ENCODE measurements at places on chromosomes 13 and 19.

DNA sequence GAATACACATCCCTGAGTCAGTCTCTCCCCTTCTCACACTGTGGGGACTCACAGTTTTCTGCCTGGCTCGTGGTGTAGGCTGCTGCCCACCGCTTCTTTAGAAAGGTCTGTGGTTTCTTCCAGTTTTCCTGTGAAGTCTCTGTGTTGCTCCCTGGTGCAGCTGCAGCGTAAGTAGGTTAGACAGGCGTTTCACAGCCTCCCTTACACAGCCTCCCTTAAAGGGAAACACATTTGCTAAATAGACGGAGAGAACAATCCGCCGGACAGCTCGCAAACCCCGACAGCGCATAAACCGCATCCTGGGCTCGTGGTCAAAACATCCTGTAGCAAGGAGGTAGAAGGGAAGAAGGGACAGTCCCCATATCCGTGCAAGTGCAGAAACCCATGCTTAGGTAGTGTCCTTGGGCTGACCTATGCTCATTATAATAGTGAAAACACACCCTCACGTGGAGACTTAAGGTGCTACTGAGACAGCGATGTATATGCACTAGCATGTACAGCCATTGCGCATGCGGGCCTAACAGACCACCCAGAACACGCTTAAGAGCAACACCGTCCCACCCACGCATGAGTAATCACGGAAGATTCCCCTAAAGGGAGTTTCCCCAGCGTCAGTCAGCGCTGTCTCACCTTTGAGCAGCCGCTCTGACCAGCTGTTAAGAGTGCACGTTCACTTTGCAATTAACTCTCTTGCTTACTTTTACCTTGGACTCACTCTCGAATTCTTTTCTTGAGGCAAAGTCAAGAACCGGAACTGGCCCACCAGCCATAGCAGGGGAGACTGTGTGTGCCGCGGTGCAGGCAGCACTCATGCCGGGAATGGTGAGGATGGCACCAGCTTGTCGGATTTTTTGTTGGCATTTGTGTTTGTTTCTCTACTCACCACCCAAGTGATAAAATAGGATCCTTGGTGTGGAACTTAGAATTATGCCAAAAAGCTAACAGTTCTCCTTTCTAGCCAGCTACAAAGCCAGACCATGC is 16.6 kb downstream of the SIGLEC8 start:
- peak; percentile 76 for DNase-seq

GRCh38 chr13:65943708-65944107 is 1286.4 kb downstream of the PCDH9 start:
- DNase-seq: no peak

- no peak for DNase-seq
These were observed 216.3 kb upstream of the KLHL1 start for GRCh38 chr13:70324519-70324918.

GRCh38 chr19:52690369-52691214 is 44.3 kb downstream of the ZNF611 start:
- DNase-seq: peak; percentile 82

DNA sequence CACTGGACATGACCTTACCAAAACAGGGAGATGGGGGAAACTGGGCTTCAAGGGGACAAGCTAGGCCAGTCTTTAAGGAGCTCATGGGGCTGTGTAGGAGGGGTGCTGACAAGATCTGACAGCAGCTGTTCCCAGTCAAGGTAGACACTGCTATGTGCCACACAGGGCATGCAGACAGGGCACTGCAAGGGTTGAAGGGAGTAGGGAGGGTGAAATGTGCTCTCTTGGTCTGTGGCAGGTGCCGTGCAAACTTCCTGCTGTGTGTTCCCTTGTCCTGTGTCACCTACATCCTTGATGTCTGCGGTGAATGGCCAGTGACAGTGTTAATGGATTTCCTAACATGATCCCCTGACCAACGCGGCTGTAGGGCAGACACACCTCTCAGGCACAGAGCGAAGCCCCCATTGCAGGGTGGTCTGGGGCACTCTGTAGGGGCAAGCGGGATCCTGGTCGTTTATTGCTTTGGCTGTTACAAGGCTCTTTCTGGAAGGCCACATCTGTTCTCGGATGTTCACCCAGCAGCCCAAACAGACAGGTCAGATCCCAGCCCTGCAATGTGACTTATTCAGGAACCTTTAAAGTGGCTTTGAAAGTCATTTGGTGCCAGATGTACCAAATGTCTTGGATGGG is 199.5 kb upstream of the ZNF536 start:
- DNase-seq: no peak

GRCh38 chr19:14333101-14333871 is 48.0 kb upstream of the ADGRE5 start:
- DNase-seq: no peak

GRCh38 chr19:48553676-48554384 is 1.9 kb downstream of the SULT2B1 start:
- no peak for DNase-seq

GRCh38 chr19:47225746-47226425 is 5.1 kb downstream of the BBC3 start:
- peak; percentile 51 for DNase-seq

- no peak for DNase-seq
These were observed 26.1 kb downstream of the PPP5C start for GRCh38 chr19:46372901-46373490.

GRCh38 chr19:40147693-40148347 is 43.4 kb upstream of the MAP3K10 start:
- no peak for DNase-seq

- DNase-seq: no peak
These were observed 216 bp downstream of the SUGP2 start for GRCh38 chr19:19033176-19033425.

DNA sequence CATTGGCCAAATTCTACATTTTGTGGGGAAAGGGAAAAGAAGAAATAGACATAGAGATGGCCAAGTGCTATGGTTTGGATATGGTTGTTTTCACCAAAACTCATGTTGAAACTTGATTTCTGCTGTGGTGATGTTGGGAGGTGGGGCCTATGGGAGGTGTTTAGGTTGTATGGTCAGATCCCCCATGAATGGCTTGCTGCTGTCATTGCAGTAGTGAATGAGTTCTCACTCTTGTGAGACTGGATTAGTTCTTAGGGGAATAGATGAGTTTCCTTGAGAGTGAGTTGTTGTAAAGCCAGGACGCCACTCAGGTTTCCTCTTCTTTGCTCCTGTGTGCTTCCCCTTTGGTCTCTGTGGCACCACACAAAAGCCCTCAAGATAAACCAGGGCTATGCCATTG is 242.6 kb upstream of the RFC3 start:
- DNase-seq: no peak

GRCh38 chr19:35557539-35558399 is 5.7 kb downstream of the ATP4A start:
- peak; percentile 26 for DNase-seq

DNA sequence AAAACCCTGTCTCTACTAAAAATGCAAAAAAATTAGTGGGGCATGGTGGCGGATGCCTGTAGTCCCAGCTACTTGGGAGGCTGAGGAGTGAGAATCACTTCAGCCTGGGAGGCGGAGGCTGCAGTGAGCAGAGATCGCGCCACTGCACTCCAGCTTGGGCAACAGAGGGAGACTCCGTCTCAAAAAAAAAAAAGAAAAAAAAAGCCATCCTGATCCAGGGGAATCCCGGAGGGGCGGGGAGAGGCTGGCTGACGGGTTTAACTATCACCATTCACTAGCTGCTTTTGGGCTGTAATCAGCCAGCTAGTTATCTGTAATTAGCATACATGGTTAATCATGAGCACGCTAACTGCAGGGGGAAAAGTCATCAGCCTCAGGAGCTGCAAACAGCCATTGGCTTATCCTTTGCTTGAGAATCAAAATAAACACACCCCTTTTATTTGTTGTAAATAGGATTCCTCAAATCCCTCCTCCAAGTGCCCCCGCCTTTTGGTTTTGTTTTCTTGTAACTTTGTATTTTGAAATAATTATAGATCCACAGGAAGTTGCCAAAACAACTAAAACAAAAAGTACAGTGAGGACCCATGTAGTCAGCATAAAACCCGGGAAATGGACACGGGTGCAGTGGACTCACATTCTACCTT is 9.6 kb downstream of the FSD1 start:
- DNase-seq: no peak

GRCh38 chr13:100363285-100363711 is 225.3 kb downstream of the GGACT start:
- DNase-seq: no peak

- DNase-seq: no peak
These were observed 12.0 kb downstream of the B3GNT8 start for GRCh38 chr19:41415154-41415571.

- no peak for DNase-seq
These were observed 23.5 kb downstream of the COL5A3 start for GRCh38 chr19:9986787-9987281.

- no peak for DNase-seq
These were observed 638.8 kb upstream of the SLITRK6 start for GRCh38 chr13:86438034-86438433.

DNA sequence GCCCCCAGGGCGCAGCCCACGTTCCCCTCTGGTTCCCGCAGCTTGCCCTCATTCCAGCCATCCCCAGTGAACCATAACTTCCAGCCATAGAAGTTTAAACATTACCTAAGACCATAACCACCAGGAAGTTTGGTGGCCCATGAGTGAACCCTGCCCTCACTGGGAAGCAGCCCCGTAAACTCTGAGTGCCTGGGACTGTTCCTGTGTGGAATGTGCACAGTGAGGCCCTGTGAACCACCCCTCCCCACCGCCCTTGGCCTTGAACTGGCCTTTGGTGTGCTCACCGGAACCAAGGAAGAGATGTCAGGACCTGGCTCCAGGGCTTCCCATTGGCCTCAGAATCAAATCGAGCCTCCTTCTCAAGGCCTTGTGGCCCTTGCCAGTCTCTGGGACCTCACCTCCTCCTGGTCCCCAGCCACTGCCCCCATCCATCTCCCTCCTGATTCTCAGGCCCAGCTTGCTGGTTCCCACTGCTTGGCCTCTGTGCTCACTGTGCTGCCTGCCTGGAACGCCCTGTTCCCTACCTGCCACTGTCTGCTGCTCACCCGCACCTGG is 46.5 kb downstream of the DNM2 start:
- no peak for DNase-seq

GRCh38 chr13:45521297-45521696 is 56.6 kb downstream of the COG3 start:
- DNase-seq: no peak

DNA sequence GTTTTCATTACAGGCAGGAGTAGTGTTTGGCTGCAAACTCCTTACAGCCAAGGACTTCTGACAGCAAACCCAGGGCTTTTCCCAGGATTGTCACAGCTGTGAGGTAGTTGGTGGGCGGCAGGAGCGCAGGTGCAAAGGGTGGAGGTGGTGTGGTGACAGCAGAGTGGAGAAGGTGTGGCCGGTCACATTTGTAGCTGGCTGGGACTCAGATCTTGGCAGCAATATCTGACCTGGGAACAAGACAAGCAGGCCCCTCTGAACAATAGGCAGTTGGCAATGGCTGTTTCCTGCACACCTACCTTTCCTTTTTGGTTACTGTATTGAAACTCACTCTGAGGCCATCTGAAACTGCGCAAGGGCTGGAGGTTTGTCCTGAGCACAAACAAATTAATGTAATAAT is 327.3 kb downstream of the COG6 start:
- no peak for DNase-seq

DNA sequence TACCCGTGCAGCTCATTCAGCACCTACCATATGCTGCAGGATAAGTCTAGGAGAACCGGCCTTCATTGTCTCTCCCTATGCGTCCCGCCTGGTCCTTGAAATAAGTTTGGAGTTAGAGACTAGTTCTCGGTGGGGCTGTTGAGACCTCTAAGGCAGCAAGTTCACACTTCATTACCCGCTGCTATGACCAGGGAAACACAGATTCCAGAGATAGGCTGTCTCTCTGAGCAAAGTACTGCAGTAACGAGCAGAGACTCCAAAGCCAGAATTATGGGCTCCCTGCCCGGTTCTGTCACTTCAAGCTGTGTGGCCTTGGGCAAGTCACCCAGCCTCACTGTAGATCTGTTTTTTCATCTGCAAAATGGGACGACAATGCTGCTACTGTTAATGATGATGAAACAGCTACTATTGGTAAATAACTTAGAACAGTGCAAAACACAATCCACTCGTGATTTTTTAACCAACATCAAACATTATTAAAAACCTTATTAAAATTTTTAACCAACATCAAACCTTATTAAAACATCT is 184.1 kb downstream of the USP12 start:
- DNase-seq: no peak

DNA sequence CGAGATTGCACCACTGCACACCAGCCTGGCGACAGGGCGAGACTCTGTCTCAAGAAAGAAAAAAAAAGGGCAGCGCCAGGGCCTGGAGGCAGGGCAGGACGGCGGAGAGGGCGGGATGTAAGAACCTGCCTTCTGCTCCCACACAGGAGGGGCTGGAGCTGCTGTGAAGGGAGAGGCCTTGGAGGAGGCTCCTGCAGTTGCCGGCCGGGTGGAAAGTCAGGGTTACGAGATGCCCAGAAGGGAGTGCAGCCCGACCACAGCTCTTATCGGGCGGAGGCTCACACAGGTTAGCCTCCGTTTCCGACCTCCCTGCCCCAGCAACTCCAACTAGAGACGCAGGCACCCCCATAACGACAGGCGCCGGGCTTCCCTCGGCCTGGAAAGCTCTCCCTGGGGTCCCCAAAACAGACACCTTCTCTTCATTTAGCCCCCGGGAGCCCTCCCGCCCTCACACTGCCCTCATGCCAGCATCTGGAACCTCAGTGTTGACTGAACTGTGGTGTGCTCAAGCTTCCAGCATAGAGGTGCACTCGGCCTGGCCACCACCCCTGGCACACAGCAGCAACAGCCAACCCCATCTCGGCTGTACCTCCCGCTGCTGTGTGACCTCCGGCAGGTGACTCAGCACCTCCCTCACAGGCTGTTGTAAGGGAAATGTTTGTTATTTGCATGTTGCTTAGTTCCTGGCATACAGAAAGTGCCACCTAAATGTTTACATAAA is 1.4 kb downstream of the PLPP2 start:
- no peak for DNase-seq

DNA sequence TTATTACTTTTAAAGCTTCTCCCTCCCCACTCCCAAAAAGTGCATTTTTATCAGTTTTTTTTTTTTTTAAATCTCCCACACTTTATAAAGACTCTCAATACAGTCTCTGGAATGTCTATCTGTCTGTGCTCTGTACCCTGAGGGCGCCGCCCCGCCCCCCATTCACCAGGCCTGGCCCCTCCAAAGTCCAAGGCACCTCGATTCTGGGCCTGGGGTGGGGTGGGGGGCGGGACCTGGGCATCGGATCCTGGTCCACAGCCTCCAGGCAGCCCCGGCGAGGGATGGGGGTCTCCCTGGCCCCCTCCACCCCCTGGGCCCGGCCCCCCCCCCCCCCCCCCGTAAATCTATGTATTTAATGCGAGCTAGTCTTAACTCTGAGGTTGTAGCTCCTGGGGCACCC is 23.3 kb downstream of the ZBTB7A start:
- DNase-seq: no peak

GRCh38 chr13:45933203-45933908 is 81.8 kb upstream of the SIAH3 start:
- no peak for DNase-seq

GRCh38 chr19:28489126-28489660 is 723.8 kb downstream of the UQCRFS1 start:
- no peak for DNase-seq

DNA sequence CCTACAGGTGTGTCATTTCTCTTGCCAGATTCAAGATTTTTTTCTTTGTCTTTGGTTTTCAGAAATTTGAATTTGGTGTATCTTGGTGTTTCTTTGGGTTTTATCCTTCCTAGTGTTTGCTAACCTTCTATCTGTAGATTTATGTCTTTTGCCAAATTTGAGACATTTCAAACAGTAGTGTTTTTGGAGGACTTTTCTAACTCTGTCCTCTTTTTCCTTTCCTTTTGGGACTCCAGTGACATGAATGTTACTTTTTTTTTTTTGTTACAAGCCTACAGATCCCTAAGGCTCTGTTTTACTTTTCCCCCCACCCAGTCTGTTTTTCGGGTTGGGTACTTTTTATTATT is 58.8 kb downstream of the ZMYM2 start:
- DNase-seq: no peak

GRCh38 chr19:21677696-21678418 is 89.5 kb downstream of the ZNF100 start:
- DNase-seq: no peak
